NCI-H2107 (cell line): ENCODE measurements at places on chromosomes 12 and 14.

DNA sequence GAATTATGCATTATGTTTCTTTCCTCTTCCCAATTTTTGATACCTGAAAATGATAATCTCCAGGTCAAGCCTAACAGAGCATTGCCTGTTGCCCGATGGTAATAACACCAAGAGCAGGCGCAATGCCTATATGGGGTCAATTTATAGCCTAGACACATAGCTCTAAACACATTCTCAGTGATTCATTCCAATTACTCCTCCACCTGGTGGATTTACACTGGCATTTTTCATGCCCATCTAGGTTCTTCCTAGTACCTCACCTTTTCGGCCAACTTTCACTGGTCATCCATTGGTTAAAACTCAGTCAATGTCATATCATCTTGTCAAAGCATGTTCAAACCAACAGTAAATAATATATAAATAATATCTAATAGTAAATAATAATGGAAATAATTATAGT, 53.1 kb downstream of the EIF2S3B start:
- no peak for DNase-seq

DNA sequence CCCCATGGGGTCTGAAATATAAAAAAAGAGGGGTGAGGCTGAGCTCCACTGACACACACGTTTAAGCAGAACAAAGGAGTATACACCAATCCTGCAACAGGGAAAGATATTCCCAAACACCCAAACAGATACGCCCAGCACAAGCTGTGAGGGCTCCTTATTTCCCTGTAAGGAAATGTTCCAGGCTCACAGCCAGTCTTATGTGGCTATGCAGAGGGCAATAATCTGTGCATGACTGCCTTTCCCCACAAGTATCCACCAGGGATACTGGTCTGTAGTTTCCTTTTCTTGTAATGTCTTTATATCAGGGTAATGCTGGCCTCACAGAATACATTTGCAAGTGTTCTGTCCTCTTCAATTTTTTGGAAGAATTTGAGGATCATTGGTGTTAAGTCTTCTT, 141.7 kb upstream of the DAAM1 start:
- DNase-seq, result no peak

DNA sequence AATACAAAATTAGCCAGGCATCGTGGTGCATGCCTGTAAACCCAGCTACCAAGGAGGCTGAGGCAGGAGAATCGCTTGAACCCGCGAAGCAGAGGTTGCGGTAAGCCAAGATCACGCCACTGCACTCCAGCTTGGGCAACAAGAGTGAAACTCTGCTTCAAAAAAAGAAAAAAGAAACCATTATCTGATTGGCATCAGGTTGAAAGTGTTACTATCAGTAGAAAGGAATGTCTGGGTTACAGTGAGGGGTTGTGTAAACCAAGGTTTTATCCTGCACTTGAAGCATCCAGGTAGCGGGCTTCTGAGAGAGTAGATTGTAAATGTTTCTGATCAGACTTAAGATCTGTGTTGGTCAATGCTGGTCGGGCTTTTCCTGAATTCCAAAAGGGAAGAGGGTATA, 14.1 kb upstream of the OXA1L start:
- DNase-seq, result no peak

GRCh38 chr12:13377698-13378097, 181.2 kb downstream of the EMP1 start:
- no peak for DNase-seq

- no peak for DNase-seq
Measured at GRCh38 chr12:123121670-123122069, 29.2 kb downstream of the PITPNM2 start.

DNA sequence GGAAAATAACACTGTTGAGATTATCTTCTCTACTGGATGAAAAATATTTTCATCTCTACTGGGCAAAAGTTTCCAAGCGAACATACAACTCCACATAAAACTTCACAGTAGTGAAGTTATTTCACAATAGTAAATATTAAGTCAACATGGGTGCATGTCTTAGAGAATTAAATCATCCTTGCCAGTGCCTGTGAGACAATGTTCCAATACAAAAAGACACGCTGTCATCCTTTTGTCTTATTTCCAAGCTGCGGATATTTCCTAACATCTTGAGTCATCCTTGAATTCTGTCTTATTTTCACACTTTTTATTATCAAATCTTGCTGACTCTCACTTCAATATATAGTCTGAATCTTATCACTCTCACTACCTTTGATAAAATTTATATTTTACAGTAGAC, 142.9 kb upstream of the KITLG start:
- DNase-seq, result no peak

DNA sequence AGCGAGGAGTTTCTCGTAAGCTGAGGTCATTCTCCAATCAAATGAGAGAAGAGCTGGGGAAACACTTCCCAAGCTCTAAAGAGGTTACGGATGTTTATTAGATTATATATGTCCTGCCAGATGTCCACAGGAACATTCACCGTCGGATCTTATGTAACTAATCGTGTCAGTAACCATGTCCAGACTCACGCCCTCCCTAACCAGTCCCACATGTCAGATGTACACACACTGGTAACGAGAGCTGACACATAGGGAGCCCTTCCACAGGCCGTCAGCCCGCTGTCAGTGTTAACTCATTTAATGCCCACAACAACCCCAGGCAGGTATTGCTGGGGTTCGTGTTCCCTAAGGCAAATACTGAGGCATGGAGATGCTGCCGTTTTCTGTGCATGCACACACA, 223.7 kb upstream of the RTL1 start:
- DNase-seq, result no peak

DNA sequence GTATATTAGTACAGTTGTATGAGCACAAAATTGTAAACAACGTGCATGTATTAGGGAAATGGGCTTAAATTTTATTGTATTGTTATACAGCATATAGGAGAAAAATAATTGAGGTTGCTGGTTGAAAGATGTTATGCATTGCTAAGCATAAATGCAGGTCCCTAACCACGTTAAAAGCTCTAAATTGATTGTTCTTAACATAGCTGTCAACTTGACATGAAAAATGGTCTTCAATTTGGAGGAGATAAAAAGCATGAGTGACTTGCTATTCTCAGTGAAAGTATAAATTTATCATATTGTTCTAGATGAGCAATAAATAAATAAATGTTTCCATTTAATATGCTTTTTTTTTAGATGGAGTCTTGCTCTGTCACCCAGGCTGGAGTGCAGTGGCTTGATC, 506.6 kb upstream of the ATXN7L3B start:
- DNase-seq, result no peak

GRCh38 chr14:101715210-101716076, 46.1 kb upstream of the PPP2R5C start:
- DNase-seq, result no peak

DNA sequence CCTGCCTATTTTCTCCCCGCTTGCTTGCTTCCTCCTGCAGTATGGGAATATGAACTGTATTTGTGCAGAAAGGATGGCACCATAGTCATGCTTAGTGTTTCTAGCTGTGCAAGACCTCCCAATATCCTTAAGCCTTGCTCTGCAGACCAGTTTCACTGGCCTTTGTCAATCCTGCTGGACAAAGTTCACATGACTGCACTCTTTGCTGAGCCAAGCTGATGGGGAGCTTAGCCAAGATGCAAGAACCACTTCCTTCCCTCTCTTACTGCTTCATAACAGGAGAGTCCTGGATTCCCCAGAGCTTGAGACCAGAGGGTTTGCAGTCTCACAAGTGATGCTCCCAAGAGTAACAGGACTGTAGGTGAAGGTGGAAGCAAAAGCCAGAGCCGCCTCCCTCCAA, 3.8 kb downstream of the ASIC1 start:
- no peak for DNase-seq

- no peak for DNase-seq
Measured at GRCh38 chr12:45883187-45883586, 107.2 kb downstream of the SCAF11 start.

DNA sequence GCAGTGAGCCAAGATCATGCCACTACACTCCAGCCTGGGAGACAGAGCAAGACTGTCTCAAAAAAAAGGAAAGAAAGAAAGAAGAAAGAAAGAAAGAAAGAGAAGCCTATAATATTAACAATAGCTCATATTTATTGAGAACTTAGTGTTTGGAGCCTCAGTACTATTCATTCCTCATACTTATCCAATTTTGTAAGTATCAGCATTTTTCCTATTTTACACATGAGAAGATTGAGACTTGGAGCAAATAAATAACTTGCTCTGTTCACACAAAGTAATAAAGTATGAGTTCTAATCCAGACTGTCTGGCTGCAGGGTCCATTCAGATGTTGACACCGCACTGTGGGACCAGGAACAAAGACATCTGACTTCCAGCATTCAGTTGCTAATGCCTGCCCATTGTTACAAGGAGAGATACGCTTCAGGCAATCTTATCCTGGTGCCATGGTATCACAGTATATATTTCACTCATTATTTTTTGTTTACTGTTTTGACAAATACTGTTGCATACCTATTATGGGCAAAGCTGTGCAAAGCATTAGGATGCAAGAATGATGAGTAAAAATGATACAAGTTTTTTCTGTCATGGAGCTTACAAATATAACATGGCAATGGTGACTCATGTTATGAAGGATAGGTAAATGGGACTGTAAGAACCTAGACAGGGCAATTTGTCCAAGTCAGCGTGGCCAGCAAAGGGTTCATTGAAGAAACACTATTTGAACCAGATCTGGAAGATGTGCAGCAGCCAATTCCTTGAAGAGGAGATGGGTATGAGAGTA, 21.4 kb upstream of the TMTC2 start:
- DNase-seq, result no peak

DNA sequence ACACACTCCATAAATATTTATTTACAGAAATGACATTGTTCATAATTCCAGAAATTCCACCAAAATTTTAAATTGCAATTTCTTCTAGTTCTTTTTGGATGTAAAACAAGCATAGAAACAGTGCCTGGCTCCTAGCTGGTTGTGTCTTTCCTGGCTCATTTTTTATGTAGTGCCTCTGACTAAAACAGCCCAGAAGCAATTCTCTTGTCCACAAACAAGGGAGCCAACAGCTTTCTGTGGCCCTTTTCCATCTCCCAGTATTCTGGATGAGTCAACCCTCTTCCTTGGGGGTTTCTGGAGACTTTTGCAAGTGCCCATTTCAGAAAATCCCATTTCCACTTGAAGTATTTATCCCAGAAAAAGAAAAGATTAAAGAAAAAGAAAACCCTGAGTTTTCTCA, 141.4 kb downstream of the PHLDA1 start:
- DNase-seq, result no peak

DNA sequence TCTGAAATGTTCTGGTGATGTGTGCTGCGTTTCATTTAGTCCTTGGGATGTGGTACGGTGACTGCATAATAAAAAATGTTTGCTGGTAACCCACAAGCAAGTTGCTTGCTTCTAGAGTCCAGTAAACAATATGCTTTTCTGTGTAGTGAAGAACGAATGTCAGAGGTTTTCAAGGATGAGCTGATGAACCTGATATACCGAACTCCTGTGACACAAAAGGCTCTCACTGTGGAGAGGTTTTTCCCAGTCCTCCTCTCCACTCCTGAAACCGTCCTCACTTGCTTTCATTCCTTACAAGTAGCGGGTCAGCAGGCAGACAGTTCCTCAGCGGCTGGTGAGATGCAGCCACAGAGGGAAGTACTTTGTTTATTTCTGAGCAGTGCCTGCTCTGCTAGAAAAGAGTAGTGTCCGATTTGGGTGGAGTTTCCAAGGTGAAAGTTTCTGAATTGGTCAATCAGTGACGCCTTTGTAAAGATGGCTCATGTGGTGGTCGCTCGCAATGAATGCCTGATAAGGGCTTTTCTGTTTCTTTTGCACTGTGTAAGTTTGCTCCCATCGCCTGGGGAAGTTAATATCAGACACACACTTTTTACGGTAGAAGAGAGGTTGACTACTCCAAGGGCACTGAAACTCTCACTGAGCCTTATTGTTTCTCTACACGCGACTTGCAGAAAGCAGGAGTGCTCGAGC, 3.0 kb downstream of the ETV6 start:
- no peak for DNase-seq

- DNase-seq, result no peak
Measured at GRCh38 chr12:92136026-92136730, 9.5 kb downstream of the BTG1 start.

DNA sequence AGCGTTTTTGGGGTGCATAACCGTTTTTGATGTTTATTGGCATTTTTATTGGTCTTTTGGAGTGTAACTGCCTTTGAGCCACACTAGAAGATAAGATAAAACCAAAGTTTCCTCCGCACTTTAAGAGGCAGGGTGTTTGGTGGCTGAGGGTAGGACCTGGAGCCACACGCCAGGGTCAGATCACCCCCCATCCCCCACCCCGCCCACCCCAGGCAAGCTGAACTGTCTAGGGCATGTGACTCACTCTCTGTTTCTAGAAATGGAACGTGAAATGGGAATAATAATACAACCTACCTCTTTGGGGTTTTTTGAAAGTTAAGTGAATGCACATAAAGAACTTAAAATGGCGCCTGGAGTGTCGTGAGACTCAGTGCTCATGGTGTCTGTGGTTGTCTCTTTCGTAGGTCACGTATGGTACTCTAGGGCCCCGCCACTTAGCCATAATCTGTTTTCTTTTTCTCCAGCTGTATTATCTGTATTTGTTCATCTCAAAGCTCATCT, 56.0 kb downstream of the PPP2R5C start:
- no peak for DNase-seq

DNA sequence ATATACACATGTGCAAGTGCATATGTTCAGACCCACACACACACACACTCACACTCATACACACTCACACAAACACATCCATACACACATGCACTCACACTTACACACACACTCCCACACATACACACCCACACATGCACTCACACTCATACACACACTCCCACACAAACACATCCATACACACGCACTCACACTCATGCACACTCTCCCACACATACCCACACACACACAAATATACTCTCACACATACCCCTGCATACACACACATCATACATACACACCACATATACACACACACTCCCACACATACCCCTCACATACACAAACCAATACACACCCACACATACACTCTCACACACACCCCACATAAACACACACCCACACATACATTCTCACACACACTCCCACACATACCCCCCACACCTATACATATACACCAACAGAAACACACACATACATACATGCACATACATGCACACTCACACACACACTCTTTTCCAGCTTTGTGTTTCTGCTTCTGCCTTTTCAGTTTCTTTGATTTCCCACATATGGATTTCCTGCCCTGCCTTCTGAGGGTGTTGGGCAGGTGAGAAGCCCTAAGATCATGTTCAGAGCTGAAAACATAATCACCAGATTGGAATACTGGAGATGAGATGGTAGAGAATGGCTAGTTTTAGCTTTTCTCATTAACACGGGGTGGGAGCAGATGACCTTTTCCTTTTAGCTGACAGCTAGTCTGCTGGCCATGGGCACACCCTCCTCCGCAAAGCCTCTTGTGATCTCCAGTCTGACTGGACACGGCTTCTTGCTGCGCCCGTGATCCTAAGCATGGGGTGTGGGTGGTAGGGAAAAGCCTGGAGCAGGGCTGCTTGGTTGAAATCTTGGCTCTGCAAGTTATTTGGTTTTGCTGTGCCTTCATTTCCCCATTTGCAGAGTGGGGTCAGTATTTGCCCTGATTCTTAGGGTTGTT, 214.0 kb downstream of the CHST11 start:
- DNase-seq, result no peak
